ENCODE measurements at places on chromosomes 2 and 18.

DNA sequence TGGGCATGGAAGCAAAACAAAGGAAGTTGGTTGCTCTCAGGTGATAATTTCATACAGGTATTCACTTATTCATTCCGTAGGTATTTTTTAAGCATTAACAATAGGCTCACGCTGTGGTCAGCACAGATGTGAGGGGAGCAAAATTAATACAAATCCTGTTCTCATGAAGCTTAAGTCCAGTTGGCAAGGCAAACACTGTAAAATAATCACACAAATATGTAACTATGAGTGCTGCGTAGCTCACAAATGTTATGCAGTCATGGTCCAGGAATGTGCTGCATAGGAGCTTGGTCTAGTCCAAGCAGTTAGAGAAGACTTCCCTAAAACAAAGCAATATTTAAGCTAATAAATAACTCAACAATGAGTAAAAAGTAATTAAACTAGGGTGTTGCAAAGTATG is 23.9 kb downstream of the SP5 start:
- DNase-seq = no peak

GRCh38 chr18:79608535-79608934 is 71.1 kb upstream of the CTDP1 start:
- DNase-seq = no peak

DNA sequence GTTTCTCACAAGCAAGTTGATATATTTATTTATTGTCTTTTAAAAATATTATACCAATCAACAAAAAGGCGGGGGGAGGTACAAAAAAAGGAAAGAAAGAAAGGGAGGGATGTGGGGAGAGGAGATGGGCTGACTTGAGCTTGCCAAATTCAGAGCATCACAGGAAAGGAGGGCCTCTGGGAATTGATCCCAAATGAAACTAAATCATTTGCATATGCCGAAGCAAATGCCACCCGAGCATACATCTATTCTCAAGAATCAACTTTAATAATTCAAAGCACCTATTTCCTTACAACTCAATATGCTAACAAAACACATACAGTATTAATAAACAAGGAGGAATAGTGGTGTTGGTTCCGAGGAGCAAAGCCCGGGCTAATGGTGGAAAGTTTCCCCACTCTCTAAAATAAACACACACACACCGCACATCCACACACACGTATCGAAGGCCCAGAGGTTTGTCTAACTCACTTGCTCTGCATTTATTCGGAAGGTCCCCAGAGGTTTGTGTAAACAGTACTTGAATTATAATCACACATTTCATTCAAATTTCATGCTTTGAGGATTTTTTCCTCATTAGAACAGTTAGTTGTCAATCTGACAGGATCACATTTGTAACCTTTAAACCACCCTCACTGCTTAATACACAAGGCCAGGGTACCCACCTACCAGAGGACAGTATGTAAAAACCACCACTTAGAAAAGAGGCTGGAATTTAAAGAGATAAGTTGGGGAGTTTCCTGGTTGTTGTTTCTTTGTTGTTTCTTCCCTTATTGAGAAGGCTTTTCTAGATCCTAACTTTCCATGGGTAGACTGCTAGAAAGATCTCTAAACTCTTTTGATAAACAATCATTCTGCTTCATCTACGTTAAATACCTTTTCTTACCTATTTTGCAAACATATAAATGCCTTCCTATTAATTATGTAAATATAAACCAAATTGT is 264.7 kb downstream of the TCF4 start:
- no peak for DNase-seq

DNA sequence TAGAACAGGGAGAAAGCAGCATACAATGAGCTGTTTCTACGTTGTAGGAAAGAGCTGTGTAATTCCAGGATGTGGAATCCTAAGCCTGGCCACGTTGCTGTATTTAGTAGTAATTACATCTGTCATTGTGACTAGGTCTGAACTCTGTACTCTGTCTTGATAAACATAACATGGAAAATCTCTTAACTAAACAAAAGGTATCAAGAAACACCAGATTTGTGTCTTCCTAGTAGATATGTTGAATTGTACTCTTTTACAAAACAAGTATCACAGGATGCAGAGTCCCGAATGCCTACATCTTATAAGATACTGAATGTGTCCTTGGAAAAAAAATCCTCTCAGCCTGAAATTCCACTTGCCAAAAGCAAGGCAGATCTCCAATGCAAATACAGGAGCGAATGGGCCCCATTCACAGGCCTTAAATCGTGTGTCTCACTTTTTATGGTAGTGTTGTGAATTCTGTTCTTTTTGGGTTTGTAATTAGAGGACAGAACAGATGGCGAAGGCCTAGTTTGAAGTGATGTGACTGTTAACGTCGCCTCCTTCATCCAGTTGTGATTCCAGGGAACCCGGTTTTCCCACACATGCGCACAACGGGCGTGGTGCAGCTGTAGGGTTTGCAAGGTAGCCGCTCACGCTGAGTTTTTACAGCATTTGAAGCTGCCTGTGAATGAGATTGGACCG is 246.5 kb downstream of the GBX2 start:
- no peak for DNase-seq

Data from NCI-H146 (cell line).